CD4-positive, alpha-beta T cell treated with Interleukin-4 for 4 hours (primary cell): ENCODE measurements at places on chromosomes 11 and 22.
A peak's percentile ranks its signal among the peaks of the same experiment; 100 is the strongest.

DNA sequence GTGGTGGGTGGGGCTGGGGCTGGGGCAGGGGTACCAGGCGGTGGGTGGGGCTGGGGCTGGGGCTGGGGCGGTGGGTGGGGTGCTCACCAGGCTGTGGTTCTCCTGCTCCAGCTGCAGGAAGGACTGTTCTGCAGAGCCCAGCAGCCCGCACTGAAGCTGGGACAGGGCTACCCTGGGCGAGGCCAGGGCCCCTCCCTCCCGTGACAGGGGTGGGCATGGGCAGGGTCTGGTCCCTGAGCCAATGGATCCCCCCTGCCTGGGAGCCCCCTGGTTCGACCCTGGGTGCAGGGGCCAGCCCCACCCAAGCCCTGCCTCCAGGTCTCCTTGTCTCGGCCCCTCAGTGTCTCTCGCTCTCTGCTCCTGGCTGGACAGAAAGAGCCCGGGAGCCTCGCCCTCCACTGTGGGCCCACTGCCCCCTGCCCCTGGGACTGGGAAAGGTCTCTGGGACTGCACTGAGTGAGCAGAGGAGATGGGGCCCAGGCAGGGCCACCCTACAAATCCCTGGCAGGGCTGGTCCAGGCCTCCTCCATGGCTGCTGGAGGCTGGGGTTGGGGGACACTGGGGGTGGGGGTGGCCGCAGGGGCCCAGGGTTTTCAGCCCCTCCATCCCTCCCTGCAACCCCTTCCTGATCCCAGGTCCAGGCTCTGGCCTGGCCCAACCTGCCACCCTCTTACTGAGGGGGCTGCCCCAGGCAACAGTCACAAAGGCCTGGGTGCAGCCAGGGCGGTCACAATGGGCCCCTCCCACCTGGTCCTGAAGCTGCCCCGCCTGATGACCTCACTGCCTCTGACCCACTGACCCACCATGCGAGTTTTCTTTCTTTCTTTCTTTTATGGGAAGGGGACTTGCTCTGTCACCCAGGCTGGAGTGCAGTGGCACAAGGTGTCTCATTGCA, at the start of gene CCDC188:
Gene CCDC188, minus strand, starts transcription at position 675 of the 895 bp plus-strand sequence. Its CDS starts 69 bp downstream, at position 606.
- DNase-seq, result no peak

GRCh38 chr11:46345131-46345597, 2.1 kb upstream of the DGKZ start:
- no peak for DNase-seq

- DNase-seq, result no peak
Measured at GRCh38 chr11:116421529-116422185, 351.1 kb downstream of the BUD13 start.

DNA sequence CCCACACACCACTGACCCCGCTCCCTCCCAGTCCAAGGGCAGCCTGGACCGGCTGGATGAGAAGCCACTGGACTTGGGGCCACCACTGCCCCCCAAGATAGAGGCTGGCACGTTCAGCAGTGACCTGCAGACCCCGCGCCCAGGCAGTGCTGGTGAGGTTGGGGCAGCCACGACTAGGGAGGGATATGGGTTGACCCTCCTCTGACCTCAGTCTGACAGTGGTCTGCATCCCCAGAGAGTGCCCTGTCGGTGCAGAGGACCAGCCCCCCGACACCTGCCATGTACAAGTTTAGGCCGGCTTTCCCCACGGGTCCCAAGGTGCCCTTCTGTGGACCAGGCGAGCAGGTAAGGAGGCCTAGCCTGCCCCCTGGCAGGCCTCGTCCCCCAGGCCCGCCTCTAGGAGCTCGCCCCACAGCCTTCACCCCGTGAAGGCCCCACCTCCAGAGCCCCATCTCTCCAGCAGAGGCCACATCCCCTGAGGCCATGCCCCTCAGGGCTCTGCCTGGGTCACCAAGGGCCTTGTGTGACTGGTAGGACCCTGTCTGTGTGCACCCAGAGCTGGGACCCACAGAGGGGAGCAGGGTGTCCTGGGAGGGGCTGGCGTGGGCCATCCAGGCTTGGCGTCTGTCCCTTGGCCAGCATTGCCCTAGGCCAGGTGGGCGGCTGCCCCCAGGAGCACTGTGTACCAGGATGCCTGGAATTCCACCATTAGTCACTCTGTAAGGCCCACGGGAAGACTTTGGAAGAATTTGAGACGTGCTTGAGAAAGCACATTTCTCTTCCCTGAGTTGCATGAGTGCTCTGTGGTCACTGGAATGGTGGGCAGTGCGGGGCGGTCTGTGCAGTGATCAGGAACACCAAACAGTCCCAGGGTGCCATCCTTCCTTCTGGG, 9.4 kb downstream of the CCDC188 start:
- no peak for DNase-seq

- no peak for DNase-seq
Measured at GRCh38 chr22:44537015-44537414, 39.0 kb upstream of the RTL6 start.

DNA sequence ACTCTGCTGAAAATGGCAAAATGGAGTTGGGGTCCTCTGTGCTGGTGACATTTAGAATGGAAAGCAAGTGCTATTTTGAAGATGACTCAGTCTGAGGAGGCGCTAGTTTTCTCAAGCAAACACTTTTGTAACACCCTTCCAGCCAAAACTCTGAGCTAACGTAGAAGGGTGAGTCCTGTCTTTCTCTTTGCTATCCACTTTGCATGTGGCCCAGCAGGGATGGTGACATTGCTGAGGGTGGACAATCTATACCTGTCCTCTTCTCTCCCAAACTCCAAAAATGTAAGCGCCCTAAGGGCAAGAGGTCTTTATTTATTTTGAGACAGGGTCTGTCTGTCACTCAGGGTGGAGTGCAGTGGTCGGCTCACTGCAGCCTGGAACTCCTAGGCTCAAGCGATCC, 3.6 kb upstream of the KAT5 start:
- no peak for DNase-seq

DNA sequence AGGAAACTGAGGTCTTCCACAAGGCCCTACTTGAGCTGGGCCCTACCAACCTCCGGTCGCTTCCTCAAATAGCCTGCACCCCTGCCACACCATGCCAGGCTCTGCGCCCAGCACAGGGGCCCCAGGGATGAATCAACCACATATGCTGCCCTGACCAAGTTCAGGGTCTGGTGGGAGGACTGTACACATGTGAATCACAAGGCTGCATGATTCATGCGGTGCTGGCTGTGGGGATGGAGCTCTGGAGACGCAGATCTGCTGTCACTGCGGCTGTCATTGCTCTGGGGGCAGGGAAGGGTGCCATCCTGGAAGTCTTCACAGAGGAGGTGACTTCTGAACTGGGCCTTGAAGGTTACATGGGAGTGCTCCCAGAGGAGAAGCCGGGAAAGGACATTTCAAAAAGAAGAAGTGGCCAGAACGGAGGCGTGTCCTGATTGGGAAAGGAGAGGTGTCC, 21.5 kb downstream of the CYTH4 start:
- DNase-seq, result peak; percentile 59

DNA sequence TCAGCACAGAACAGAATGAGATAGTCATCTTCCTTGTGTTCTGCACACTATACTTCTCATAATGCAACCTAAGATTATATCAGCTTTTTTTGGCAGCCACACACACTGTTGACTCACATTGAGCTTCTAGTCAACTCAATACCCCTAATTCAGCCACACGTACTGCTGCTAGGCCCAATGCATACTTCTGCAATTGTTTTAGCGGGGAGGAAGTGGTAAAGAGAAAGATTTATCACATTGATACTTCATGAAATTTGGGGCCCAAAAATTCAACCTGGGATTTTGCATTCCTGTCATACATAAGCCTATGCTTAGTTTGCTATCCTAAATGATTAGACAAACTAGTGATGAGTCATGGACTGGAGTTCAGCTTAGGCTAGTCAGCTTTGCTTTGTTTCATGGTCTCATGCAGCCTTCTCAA, 8.6 kb upstream of the UPB1 start:
- no peak for DNase-seq

GRCh38 chr11:38392176-38392575, 1794.1 kb upstream of the RAG2 start:
- no peak for DNase-seq

DNA sequence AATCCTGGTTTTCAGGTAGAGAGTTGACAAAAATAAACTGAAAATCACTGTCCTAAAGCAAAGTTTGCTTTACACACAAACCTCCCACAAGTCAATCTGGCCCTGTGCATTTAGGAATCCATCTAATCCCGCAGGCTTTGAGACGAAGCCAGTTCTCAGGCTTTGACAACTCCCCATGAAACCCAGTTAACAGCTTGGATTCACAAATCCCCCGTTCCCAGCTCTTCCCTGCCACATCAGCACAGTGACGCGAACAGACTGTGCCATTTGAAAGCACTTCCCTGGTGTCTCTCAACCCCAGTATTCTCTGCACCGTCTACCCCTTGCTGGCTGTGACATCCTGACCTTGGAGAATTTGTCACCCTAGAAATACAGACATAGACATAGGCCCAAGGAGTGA, 117.8 kb downstream of the OPCML start:
- DNase-seq, result no peak

- no peak for DNase-seq
Measured at GRCh38 chr11:95365348-95365747, 134.3 kb upstream of the SESN3 start.

GRCh38 chr11:127242676-127243075, 242.1 kb upstream of the KIRREL3 start:
- no peak for DNase-seq

DNA sequence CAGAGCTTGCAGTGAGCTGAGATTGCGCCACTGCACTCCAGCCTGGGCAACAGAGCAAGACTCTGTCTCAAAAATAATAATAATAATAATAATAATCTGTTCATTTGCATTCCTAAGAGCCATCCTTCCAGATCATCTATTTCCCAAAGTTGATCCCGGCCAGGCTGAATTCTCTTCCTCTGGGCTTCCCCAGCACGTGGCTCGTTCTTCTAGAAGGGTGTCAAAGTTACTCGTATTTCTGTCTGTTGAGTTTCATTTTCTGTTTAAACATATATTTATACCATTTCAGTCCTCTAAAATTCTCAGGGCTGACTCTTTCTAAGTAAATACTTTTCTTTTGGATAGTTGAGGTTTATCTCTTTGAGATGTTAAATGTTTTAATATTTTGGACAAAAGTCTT, 4.8 kb upstream of the JHY start:
- DNase-seq, result no peak

GRCh38 chr11:44977493-44977984, 26.9 kb upstream of the TP53I11 start:
- DNase-seq, result peak; percentile 15

- no peak for DNase-seq
Measured at GRCh38 chr11:101816613-101817012, 98.2 kb upstream of the CEP126 start.

DNA sequence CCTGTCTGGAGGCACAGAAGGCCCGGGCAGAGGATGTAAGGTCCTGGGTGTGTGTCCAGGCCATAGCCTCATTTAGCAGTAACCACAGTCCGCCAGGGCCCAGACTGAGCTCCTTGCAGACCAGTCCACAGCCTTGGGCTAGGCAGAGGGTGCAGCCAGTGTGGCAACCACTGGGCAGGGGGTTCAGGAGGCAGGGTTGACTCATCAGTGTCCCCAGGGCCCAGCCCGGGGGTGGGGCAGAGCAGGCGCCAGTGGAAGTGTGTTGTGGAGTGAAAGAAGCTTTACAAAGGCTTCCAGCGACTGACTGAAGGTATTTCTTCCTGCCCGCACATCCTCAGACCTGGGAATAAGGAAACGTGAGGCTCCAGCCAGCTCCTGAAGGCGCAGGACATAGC, 27.7 kb upstream of the WNT11 start:
- DNase-seq, result no peak

DNA sequence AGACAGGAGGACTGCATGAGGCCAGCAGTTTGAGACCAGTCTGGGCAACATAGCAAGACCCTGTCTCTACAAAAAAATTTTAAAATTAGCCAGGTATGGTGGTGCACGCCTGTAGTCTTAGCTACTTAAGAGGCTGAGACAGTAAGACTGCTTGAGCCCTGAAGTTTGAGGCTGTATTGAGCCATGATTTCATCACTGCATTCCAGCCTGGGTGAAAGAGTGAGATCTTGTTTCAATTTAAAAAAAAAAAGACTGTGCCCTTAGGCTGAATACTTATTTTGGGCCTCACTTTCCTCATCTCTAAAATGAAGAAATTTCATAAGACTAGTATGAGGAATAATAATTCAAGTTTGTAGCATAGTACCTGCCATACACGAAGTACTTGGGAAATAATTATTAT, 6.9 kb downstream of the AQP11 start:
- DNase-seq, result no peak

DNA sequence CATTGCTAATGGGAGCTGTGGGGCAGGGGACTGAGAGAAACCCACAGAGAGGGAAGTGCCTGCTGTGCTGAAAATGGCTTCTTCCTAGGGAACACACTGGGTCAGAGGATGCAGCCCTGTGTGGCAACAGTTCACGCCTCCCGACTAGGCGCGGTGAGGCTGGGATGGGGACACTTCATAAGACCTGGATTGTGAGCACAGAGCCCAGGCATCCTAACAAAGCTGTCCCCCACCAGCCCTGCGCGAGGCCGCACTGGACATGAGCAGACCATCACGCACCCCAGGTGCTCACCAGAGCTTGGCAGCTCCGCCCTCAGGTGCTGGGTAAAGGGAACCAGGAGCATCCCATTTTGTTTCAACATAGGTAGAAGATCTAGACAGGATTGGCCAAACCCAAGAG, 1.8 kb upstream of the KRTAP5-4 start:
- DNase-seq, result no peak

DNA sequence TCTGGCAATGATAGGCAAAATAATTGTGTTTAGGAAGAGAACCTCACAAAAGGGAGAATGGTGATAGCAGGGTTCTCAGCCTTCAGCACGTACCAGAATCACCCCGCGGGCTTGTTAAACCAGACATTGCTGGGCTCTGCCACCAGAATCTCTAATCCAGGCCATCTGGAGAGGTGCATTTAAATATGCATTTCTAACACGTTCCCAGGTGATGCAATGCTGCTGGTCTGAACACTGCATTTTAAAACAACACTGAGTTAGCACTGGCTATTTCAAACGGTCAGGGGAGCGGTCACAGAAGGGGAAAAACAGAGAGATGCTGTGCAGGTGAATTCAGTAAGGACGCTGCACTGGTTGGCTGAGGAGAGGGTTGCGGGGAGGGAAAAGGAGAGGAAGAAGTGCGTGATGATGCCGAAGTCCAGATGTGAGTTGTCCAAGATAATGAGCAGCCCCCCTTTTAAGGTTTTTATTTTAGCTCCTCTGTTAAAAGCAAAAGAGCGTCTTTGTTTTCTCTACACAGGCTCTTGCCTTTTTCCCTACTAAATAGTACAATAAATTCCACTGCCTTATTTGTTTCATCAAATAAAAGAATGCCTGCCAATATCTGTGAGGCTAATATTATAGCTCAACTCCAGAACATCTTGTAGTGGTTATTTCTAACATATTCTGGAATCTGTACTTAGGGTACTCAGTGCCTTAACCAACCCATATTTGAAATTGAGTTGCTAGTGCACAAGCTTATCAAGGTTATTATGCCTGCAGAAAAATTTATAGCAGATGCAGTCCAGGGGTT, 109.6 kb upstream of the POU2AF2 start:
- DNase-seq, result no peak
